Spinal cord (tissue), 10 donors: ENCODE measurements at places on chromosomes 7 and 10. TPM values are rescaled to one million over a fixed set of nuclear protein-coding genes. Genes with fewer than 3 reads are reported as not detected.

Gene KCNMA1
- polyA plus RNA-seq, result 39.8 TPM

Gene TRIM50
- 0.92 TPM for polyA plus RNA-seq

Gene NDUFB8
- polyA plus RNA-seq, result 271 TPM

Gene ZFAND2A
- 57.3 TPM for polyA plus RNA-seq

Gene GALNT17
- 44.9 TPM for polyA plus RNA-seq

Gene EPDR1
- polyA plus RNA-seq, result 36.6 TPM
